Astrocyte (in vitro differentiated cells and primary cell): ENCODE measurements at places on chromosomes 6 and 20. TPM values are rescaled to one million over a fixed set of nuclear protein-coding genes. Genes with fewer than 3 reads are reported as not detected.

BPIFB4 gene
- not detected in 2 replicates for total RNA-seq

WFDC10B gene
- total RNA-seq, result not detected in 2 replicates

MRAP2 gene
- 0.12 and 0.20 TPM in 2 replicates for total RNA-seq

PAK5 gene
- total RNA-seq, result 0.16 and 0.19 TPM in 2 replicates

TBXT gene
- total RNA-seq, result not detected in 2 replicates

PSMG4 gene
- 22.2 and 23.4 TPM in 2 replicates for total RNA-seq

DNAH8 gene
- not detected in 2 replicates for total RNA-seq

ATXN1 gene
- total RNA-seq, result 68.3 and 70.9 TPM in 2 replicates

FNDC1 gene
- total RNA-seq, result 6.3 and 8.6 TPM in 2 replicates

GRCh38 chr6:81894306-81894705 is 141.8 kb upstream of the TENT5A start:
- H3K27ac ChIP-seq, result peak overlapping the region; percentile 86
- H3K36me3 ChIP-seq, result no peaks in the 10 kb centered on the region
- peaks cover 42% of the 10 kb centered on the region for H3K4me1 ChIP-seq
- no peaks in the 10 kb centered on the region for H3K27me3 ChIP-seq
- H3K4me3 ChIP-seq, result no peak overlapping the region
- DNase-seq, result peak; percentile 75

DNA sequence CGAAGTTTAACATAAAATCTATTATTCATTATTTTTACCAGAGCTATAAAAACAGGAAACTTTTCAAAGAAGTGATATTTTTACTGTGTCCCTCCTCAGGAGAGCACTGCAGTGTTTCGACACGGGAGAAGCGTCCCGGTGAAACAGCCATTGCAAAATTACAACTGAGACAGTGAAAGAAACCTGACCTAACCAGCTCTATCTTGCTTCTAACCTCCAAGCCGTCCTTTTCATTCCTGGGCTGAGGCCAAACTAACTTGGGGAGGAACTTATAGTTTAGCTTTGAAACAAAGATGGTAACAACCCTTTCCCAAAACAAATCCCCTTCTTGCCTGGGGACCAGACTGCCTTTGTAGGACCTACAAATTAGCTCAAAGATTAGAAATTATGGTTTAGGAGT is 79.2 kb downstream of the WDR27 start:
- H3K27me3 ChIP-seq, result no peaks in the 10 kb centered on the region
- no peaks in the 10 kb centered on the region for H3K36me3 ChIP-seq
- DNase-seq, result no peak
- no peak overlapping the region for H3K4me3 ChIP-seq
- H3K27ac ChIP-seq, result no peak overlapping the region

DNA sequence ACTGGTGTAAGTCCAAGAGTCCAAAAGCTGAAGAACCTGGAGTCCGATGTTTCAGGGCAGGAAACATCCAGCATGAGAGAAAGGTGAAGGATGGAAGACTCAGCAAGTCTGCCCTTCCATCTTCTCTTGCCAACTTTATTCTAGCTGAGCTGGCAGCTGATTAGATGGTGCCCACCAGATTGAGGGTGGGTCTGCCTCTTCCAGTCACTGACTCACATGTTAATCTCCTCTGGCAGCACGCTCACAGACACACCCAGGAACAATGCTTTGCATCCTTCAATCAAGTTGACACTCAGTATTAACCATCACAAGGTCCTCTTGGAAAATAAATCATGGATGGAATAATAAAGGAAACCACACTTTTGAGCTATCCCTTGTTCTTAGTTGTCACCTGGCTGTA is 121.2 kb downstream of the MAP3K7 start:
- H3K27me3 ChIP-seq, result peaks cover 5% of the 10 kb centered on the region
- no peak for DNase-seq
- H3K36me3 ChIP-seq, result no peaks in the 10 kb centered on the region
- H3K4me3 ChIP-seq, result no peak overlapping the region

- no peak overlapping the region for H3K4me3 ChIP-seq
- no peaks in the 10 kb centered on the region for H3K27me3 ChIP-seq
- no peaks in the 10 kb centered on the region for H3K36me3 ChIP-seq
- DNase-seq, result no peak
- H3K27ac ChIP-seq, result no peak overlapping the region
Observed at GRCh38 chr6:128033156-128033555, 132.3 kb upstream of the THEMIS start.

DNA sequence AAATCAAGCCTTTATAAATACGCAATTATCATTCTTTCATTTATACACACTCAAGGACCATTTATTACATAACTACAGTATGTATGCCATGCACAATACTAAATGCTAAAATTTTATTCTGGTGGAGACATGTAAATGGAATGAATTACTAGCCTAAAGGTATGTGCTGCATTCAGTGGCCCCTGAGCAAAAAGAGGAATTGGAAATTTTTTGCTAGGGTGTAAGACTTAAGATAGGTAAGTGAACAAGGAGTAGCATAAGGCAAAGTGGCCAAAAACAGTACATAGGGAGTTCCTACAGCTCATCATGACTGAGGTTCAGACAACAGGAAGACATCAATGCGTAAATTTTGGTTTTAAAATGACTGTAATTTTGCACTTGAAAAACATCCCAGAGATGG is 2.3 kb upstream of the MTFR2 start:
- no peak overlapping the region for H3K4me3 ChIP-seq
- DNase-seq, result no peak
- H3K27me3 ChIP-seq, result no peaks in the 10 kb centered on the region
- H3K36me3 ChIP-seq, result peaks cover 3% of the 10 kb centered on the region
- H3K27ac ChIP-seq, result no peak overlapping the region

DNA sequence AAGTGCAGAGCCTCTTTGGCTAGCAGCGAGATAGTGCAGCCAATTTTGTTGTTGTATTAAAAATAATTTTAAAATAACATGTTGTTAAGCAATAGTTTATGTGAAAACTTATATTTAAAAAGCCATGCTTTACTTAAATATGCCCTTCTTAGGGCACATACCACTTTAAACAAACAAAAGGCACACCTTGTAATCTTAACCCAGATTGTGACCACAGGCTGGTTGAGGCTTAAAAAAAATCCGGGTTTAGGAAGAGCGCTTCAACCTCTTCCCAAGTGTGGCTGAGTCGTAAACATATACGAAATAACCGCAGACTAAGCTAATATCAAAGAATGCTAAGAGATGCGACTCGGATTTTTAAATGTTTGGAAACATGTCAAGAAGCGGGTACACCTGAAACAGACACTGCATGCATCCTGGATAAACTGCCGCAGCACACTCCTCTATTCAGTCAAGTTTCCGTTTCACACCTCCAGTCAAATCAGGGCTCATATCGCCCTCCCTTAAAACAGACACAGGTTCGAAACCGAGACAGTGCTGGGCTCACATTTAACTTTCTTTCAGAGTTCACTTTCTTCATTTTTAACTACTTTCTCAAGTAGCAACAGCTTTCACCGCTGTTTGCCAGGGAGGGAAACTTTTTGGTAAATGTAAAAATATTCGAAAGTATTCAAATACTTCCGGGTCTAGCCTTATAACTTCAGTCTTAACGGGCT is 1.5 kb downstream of the DEK start:
- H3K4me1 ChIP-seq, result peaks cover 36% of the 10 kb centered on the region
- DNase-seq, result no peak
- H3K27me3 ChIP-seq, result no peaks in the 10 kb centered on the region

- no peak for DNase-seq
- H3K27ac ChIP-seq, result no peak overlapping the region
- H3K4me3 ChIP-seq, result no peak overlapping the region
- peaks cover 4% of the 10 kb centered on the region for H3K4me1 ChIP-seq
Observed at GRCh38 chr6:135810486-135810885, 41.0 kb upstream of the PDE7B start.

DNA sequence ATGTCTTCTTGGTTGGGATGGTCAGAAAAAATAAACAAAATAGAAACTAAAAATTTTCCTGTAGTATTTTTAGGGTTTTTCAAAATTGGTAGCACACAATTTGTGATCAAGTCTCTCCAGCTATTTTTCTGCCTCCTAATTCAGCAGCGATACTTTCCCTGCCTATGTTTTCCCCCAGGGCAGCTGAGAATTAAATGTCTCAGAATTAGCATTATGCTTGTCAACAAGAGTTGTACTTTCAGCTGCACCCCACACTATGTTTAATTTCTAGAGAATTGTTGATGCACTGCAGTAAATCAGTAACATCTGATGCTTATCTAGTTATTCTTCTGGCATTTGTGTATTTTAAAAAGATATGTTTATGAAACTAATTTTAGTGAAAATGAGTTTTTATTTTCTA is 34.2 kb upstream of the ZNF337 start:
- H3K27me3 ChIP-seq, result no peaks in the 10 kb centered on the region
- H3K4me1 ChIP-seq, result no peaks in the 10 kb centered on the region
- no peaks in the 10 kb centered on the region for H3K36me3 ChIP-seq
- no peak overlapping the region for H3K27ac ChIP-seq
- no peak for DNase-seq

DNA sequence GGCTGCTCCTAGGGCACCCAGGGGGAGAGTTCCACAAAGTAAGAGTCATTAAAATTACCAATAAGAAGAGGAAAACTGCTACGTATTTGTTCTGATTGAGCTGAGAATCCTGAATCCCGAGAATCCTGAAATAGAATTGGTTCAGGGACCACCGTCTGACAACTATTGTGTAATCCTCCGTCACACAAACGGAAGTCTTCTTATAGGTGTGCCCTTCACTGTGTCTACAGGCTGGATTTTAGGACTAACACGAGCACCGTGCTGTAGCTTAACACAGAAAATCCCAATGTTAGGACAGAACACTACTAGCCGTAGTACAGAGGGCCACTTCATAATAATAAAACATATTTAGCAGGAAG is 50.6 kb upstream of the RNF182 start:
- peak overlapping the region; percentile 51 for H3K4me3 ChIP-seq
- peaks cover 3% of the 10 kb centered on the region for H3K27me3 ChIP-seq
- peaks cover 14% of the 10 kb centered on the region for H3K4me1 ChIP-seq
- DNase-seq, result no peak
- H3K36me3 ChIP-seq, result no peaks in the 10 kb centered on the region

DNA sequence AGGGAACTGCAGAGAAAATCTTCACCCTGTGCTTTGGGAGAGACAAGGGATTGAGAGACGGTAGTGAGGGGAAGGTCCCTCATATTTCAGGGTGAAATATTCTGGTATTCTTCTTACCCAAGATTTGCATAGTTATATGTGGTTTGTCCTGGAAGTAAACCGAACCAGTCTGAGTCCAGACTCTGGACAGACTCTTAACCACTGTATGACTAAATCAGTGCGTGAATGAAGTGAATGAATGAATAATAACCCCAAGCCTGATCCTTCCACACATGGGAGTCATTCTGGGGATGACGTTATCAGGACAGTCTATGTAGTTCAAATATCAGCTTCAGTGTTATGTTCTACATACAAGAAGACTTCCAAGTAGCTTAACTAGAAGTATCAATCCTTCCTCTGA is 690.7 kb downstream of the KIF16B start:
- no peaks in the 10 kb centered on the region for H3K27me3 ChIP-seq
- no peak overlapping the region for H3K27ac ChIP-seq
- no peaks in the 10 kb centered on the region for H3K4me1 ChIP-seq
- no peaks in the 10 kb centered on the region for H3K36me3 ChIP-seq
- no peak overlapping the region for H3K4me3 ChIP-seq

DNA sequence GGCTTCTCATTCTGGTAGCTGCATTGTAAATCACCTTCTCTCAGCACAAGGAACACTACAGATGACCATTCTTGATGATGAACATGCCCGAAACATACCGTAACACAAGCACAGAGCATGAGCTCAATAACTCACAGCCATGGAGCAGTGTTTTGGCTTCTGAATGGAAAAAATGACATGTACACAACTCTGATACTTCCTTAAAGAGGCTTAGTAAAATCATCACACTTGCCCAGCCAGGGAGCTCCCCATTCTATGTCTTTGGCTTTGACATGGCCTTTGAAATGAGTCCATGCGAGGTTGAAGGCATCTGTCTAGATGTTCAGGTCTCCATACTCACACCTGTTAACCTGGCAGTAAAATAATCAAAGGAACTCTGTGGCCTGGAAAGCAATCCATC is 87.6 kb downstream of the MYB start:
- DNase-seq, result no peak
- no peaks in the 10 kb centered on the region for H3K4me1 ChIP-seq
- H3K36me3 ChIP-seq, result no peaks in the 10 kb centered on the region
- H3K27me3 ChIP-seq, result no peaks in the 10 kb centered on the region

DNA sequence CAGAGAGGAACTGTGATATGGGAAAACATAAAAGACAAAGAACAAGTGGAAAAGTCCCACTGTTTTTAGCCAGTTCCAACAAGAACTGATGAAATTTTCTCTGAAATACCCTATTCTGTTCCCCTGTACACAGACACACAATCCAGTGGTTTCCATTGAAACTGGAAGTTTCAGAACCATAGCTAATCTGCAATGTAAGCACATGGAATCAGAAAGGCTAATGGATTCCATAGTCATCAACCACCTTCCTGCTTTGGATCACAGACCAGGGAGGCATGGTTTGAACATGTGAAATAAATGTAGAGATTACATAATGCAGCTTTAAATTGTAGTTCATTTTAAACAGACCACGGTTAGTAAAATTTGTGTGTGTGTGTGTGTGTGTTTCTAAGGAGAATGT is 242.1 kb downstream of the GJA1 start:
- H3K27ac ChIP-seq, result no peak overlapping the region
- H3K36me3 ChIP-seq, result no peaks in the 10 kb centered on the region
- no peak overlapping the region for H3K4me3 ChIP-seq

GRCh38 chr6:134630508-134631121 is 312.7 kb upstream of the SGK1 start:
- DNase-seq, result no peak
- H3K36me3 ChIP-seq, result no peaks in the 10 kb centered on the region
- no peak overlapping the region for H3K4me3 ChIP-seq
- H3K4me1 ChIP-seq, result no peaks in the 10 kb centered on the region
- no peaks in the 10 kb centered on the region for H3K27me3 ChIP-seq
- no peak overlapping the region for H3K27ac ChIP-seq

GRCh38 chr6:98998103-98998502 is 50.4 kb upstream of the FBXL4 start:
- DNase-seq, result no peak
- no peak overlapping the region for H3K27ac ChIP-seq
- H3K27me3 ChIP-seq, result peaks cover 3% of the 10 kb centered on the region
- H3K4me1 ChIP-seq, result no peaks in the 10 kb centered on the region
- H3K36me3 ChIP-seq, result no peaks in the 10 kb centered on the region

DNA sequence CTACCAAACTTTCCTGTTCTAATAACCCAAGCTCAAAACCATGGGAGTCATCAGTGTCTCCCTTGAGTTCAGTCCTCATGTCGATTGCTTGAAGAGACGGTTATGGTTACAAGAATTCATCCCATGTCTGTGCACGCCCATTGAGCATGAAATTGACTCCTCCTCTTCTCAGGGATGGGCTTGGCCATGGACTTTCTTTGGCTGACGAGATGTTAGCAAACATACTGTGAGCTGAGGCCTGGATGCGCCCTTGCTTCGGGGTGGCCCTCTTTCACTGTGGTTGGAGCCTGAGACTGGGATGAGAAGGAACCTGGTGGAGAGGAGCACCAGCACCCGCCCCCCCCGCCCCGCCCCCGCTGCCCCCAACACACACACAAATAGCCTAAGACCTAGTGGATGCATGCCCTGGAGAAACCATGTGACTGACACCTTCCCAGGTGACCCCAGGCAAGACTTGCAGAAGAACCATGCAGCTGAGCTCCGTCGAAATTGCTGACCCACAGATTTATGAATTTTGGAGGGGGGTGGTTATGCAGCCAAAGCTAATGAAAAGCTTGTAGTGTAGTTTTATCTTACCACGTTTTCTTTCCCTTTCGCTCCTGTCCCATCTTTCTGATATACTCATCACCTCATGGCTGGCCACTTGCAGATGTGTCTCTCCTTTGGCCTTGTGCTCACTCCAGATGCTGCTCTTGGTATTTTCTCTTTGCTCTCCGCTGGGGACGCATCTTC is 231.4 kb downstream of the CDH4 start:
- H3K27me3 ChIP-seq, result no peaks in the 10 kb centered on the region
- H3K27ac ChIP-seq, result no peak overlapping the region
- no peak overlapping the region for H3K4me3 ChIP-seq
- H3K4me1 ChIP-seq, result peaks cover 5% of the 10 kb centered on the region
- no peaks in the 10 kb centered on the region for H3K36me3 ChIP-seq
